ENCODE measurements at places on chromosomes 3 and 15.

GRCh38 chr3:171845481-171846284, 2.5 kb downstream of the TMEM212 start:
- no peak for DNase-seq

- no peak for DNase-seq
Measured at GRCh38 chr15:38705436-38706219, 141.0 kb upstream of the RASGRP1 start.

DNA sequence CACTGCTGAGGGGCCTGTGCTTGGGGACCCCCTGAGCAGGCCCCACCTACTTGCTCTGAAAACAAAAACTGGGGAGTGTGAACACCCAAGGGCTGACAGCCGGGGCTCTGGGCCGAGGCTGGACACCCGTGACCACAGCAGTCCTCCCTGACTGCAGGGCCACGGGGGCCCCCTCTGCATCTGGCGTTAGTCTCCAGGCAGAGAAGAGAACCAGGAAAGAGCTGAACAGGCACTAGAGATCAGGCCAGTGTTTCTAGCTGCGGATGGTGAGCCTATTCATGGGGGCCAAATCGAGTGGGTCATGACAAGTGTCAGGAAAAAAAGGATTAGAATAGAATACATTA, 17.1 kb downstream of the MELTF start:
- DNase-seq = no peak

GRCh38 chr15:88874684-88875083, 20.7 kb downstream of the HAPLN3 start:
- DNase-seq = no peak

DNA sequence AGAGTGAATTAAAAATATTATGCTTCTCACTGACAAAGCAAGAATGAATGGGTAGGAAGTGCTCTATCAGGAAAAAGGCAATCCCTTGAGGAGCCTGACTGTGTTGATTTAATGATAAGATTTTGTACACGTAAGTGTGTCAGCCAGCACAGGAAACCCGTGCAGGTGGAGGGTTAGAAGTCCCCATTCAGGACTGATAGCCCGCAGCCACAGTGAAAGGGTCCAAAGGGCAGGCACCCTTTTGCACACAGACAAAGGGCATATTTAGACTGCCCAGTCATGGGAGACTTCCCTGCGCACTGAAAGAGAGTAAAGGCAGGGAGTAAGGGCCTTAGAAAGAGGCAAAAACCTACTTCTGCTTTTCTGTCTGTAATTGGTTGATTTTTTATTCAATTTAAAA, 26.4 kb upstream of the SKIL start:
- no peak for DNase-seq

DNA sequence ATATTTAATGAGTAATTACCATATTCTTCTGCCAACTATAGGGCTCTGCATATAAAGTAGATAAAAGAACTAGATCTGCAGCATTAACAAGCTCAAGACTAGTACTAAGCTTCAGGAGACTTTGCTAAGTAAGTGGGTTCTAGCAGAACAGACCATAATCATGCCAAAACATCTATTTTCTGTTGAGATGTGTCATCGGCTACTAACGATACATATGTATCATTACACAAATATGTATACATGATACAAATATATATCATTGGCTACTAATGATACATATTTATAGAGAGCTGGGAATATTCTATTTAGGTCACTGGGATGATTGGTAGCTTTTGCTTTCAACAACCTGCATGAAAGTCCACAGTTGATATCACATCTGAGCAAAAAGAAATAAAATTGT, 185.8 kb upstream of the DCBLD2 start:
- DNase-seq = no peak

DNA sequence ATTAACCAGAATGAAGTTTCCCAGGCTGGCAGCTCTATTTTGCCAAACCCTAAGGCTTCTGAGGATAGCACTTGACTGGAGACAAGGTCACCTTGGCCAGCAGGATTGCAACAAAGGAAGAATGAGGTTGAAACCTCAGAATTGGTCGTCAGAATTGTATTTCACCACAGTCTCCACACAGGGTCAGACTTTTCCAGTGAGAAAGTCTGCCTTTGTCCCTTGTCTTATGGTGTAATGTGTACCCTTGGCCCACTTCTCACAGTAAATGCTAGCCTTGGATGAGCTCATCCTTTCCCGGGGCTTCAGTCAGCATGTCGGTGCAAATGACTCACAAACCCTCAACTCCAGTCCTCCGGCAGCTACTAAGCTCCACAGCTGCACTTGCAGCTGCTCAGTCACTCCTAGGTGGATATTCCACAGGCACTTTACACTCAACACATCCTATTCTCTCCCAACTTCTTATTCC, 19.7 kb downstream of the SSR3 start:
- DNase-seq = no peak

DNA sequence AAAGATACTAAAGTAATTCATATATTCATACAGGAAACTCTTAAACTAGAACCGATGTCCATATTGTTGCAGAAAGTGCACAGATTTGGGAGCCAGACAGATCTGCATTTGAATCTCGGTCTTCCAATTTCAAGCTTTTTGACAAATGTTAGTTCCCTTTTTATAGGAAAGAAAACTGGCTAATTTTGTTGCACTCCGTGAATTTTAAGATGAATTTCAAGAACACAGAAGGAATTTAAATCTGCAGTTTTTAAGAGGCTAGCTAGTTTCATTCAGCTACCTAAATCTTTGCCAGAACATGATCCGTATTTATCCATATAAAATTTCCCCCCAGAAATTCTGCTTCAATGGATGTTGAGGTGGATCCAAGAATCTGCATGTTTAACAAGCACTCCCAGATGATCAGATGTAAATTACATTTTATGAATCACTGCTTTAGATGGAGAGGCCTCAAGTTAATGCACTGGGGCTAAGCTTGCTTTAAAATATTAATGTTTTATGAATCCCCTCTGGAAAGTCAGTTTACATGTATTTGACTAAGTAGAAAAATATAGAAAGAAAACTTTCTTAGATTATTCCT, 1296.3 kb upstream of the CADM2 start:
- DNase-seq = no peak

- peak; percentile 59 for DNase-seq
Measured at GRCh38 chr3:161274691-161275298, 53.7 kb downstream of the NMD3 start.

GRCh38 chr3:159586571-159587202, 401.9 kb upstream of the IL12A start:
- no peak for DNase-seq

- DNase-seq = no peak
Measured at GRCh38 chr15:96362755-96363651, 32.5 kb downstream of the NR2F2 start.

DNA sequence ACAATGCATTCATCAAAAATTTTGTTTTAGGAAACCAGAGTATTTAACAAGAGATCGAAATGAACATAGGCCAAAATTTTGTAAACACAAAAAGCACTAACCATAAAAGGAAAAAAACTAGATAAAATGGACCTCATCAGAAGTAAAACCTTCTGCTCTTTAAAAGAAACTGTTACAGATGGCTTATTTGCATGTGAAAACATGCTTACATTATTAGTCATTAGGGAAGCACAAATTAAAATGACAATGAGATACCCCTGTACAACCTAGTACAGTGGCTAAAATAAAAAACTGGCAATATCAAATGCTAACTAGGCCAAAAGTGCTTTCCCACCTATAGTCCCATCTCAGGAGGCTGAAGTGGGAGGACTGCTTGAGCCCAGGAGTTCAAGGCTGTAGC, 19.3 kb downstream of the UBR1 start:
- no peak for DNase-seq

- no peak for DNase-seq
Measured at GRCh38 chr3:105394177-105394576, 27.5 kb downstream of the ALCAM start.

DNA sequence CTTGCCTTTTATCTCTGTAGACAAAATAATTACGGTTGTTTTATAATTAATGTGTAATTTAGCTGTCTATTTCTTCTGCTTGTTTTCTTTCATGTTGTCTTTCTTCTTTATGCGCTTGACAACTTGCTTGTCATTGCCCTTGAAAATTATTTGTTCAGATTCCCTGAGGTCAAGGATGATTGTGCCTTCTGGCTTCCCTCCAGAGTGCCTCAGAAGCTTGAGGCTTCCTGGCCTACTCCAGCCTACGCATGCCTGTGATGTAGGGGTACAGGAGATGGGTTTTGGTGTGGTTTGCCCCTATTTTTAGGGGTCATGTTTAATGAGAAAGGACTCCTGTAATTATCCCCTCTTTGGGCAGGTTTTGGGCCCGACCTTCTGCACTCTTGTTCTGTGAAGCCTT, 231.5 kb downstream of the SV2B start:
- no peak for DNase-seq

DNA sequence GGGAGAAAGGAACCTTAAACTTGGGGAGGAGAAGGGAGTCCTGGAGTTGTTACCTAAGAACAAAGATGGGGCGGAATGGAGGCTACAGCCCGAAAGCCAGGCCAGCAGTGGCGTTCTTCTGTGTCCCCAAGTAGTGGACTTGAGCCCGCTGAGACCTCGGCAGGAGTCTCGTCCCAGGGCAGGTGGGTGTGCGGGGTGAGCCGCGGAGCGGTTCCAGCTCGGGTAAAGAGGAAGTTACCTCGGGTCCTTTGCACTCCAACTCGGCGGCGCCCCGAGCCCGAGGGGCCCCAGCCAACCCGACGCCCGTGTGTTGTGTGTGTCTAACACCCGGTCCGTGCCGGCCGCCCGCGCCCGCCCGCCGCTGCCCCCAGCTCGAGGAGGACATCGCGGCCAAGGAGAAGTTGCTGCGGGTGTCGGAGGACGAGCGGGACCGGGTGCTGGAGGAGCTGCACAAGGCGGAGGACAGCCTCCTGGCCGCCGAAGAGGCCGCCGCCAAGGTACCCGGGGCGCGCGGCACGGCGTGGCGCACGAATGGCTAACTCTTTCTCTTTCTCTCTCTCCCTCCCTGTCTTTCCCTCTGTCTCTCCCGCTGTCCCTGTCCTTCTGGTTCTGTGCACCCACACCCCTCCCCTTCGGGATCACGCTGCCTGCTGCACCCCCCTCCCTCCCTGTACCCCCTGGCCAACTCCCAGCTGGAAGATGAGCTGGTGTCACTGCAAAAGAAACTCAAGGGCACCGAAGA, 959 bp downstream of the TPM1 start:
- DNase-seq = peak; percentile 21

GRCh38 chr15:40875991-40876730, 2.1 kb upstream of the RHOV start:
- DNase-seq = no peak

Measured in CD4-positive, alpha-beta T cell treated with Interleukin-4 for 1 hour (primary cell).